Activated CD8-positive, alpha-beta memory T cell treated with anti-CD3 and anti-CD28 coated beads, Interleukin-2, amount 50 U/mL, for 4 hours (primary cell): ENCODE measurements at places on chromosomes 5 and 9.

DNA sequence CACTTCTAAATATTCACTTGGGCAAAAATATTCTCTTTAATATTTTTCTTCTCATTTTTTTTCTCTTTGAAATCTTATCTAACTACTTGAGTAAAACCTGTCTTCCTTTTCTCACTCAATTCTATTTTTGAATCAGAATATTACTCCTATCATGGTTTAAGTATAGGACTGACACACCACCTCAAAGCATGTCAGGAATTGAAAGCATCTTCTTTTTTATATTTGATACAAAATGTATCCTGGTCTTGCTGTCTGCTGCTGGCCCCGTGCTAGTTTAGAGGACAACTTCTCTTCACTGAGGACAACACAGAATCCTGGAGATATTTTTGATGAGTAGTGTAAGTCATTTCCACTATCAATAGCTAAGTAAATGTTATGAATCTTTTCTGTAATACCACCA is 383.6 kb downstream of the GADD45G start:
- no peak for DNase-seq

- no peak for DNase-seq
Observed at GRCh38 chr5:22605473-22605872, 247.7 kb downstream of the CDH12 start.

DNA sequence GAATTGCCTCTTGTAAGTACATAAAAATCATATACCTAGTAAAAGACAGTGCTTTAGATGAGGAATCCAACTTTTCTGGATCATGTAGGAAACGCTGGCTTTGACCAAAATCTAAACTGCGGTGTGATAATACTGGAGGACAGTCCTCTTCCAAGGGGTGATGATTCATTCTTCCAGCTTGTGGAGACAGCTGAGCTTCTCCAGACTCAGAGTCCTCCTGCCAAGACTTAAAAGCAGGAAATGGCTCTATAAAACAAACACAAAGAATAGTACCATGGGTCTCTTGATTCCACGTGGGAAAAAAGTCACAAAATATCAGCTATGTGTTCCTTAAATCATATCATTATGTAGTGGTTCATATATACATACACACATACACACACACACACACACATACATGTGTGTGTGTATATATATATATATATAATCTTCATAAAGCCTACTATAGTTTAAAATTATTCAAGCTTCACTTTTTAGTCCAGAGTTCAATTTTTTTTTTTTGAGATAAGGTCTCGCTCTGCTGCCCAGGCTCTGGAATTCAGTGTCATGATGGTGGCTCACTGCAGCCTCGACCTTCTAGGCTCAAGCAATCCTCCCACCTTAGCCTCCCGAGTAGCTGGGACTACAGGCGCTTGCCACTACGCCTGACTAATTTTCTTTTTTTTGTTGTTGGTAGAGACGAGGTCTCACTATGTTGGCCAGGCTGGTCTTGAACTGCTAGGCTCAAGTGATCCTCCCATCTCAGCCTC is 65.0 kb downstream of the PKD2L2 start:
- no peak for DNase-seq

DNA sequence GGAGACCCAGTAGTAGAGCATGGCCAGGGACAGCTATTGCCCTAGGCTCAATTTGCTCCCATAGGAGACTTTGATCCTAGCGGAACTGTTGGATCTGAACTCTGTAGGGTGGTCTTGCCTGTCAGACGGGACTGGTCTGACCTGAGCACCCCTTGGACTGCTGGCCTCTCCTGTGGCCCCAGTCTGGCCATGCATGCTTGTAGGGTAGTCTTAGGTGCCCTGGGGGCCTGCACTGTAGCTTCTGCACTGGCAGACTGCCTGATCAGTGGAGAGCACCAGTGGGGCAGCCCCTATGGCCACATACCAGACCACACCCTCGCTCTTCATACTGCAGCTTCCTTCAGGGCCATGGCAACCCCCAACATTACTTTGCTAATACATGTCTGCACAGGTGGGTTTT is 396.1 kb upstream of the GRAMD2B start:
- no peak for DNase-seq

DNA sequence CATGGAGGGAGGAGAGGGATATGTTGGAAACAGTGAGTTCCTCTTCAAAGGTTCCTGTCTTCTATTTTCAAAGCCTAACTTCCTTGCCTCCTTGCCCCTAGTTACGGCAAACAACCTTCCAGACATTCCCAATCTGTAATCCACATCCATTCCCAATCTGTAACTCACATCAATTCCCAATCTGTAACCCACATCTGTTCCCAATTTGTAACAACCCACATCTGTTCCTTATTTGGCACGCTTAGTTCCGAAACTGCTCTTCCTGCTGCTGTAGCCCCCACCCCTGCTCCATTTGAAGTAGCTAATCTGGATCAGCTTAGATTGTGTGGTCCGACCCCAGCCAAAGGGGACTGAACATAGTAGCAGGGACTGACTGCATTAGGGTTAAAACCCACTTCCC is 23.9 kb upstream of the IDNK start:
- no peak for DNase-seq
